ENCODE measurements at places on chromosomes 16 and 17.

DNA sequence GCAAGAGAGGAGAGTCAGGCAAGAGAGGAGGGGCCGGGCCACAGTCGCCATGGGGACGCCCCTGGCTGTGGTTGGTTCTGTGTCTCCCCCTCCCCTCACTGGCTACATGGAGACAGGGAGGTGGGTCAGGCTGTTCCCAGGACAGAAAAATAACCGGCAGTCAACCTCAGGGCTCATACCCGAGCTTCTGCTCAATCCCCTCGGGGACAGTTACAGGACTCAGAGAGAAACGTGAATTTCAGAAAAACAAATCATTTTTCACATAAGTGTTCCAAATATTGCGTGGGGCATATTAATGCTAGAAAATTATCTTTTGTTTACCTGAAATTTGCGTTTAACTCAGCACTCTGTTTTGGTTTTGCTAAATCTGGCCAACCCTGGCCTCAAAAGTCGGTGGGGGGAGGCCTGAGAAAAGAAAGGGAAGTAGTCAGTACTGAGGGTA lies 22.2 kb upstream of the CPSF4L start:
- DNase-seq = no peak

DNA sequence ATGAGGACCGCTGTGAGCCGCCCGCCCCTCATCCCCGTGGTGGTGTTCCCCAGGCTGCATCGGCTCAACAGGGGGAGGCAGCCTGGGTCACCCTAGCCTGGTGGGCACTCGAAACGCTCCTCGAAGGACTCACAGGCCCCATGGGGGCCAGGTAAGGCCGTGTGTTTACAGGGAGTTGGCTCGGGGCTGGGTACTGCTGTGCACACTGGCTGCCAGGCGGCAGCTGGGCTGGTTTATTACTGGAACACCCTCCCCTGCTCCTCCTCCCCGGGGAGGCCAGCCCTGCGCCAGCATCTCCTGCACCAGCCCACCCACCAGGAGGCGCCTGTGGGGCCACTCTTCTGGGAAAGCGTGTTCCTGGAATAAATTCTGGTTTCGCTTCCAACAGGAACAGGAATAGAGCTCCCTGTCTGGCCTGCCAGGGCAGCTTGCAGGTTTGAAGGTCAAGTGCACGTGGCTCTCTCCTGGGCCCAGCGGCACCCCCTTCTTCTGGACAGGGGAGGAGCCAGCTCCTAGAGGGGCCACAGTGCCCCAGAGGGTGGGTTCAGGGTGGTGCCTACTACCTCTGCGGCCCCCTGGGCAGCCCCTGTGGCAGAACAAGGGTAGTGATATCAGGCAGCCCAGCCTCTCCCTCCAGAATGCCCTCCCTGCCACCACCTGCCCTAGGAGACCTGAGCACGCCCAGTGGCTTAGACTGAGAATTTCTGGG lies 11.3 kb downstream of the MCRIP1 start:
- DNase-seq = peak; percentile 49

DNA sequence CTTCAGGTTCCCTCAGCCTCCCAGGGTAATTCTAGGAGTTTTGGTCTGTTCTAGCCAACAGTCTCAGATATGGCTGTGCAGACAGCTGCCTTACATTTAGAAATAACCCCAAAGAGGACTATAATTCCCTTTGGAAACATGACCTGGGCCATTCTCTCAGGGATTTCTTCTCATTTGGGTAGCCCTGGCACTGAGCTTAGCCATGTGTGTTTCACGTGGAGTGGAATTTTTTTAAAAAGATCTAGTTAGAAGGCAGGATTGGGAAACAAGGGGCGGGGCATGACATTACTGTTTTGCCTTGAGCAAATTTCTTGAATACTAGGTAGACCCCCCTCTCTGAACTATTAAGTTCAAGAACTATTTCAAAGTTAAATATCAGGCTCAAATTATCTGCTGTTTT lies 29.6 kb upstream of the MRC2 start:
- no peak for DNase-seq

DNA sequence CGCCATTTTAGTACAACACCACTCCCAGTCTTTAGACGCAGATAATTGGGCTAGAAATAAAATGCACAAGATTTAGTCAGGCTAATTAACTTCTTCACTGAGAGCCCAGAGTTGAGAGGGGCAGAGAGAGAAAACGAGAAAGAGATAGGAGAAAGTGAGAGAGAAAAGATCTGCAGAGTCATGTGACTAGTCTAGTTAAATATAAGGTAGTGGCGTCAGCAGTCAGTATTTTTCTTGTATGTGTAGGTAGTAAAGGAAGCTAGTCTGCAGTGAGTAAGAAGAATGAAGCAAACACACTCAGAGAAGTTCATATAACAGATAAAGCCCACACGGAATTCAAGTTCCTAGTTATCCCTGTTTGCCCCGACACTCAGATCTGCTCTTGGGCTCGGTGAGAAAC lies 392.6 kb upstream of the ERCC4 start:
- no peak for DNase-seq

- DNase-seq = no peak
Observed at GRCh38 chr16:4687416-4687815, 5.9 kb upstream of the NUDT16L1 start.

- no peak for DNase-seq
Observed at GRCh38 chr16:84379008-84379708, 10.8 kb downstream of the ATP2C2 start.

DNA sequence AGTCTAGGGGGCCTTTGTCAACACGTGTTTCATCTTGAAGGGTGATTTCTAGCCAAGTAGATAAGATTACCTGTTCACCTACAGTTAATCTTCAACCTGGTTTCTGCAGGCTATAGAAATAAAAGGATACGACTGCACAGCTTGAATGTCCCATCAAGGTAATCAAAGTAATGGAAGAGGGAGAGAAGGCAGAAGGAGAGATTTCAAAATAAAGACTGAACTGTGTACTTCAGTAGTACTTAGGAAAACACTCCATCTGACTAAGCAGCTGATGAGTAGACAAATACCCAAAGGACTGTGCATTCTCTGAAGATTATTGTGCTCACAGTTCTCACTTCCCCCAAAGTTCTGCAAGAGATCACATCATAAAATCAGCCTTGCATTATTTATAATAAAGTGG lies 5.8 kb upstream of the RFFL start:
- DNase-seq = no peak

All from umbilical cord (tissue), 2 donors.